ENCODE measurements at places on chromosomes 16 and 17.

DNA sequence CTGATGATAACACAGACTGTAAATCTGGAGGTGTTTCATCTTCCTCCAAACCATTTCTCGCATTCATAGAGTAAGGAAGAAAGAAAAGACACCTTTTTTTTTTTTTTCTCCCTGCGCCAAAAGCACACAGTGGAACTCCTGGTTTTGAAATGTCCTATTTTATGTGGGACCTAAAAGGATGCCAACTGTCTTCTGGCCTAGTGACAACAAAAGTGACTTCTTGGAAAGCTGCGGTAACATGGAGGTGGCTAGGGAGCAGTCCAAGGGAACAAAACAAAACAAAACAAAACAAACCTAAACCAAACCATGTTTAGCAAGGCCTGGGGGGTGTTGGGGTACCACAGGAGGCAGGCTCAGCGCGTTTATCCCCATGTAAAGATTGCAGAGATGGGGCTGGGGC is 174.8 kb downstream of the XYLT1 start:
- no peak for DNase-seq

- DNase-seq: no peak
Observed at GRCh38 chr16:80040814-80041213, 440.3 kb upstream of the MAF start.

DNA sequence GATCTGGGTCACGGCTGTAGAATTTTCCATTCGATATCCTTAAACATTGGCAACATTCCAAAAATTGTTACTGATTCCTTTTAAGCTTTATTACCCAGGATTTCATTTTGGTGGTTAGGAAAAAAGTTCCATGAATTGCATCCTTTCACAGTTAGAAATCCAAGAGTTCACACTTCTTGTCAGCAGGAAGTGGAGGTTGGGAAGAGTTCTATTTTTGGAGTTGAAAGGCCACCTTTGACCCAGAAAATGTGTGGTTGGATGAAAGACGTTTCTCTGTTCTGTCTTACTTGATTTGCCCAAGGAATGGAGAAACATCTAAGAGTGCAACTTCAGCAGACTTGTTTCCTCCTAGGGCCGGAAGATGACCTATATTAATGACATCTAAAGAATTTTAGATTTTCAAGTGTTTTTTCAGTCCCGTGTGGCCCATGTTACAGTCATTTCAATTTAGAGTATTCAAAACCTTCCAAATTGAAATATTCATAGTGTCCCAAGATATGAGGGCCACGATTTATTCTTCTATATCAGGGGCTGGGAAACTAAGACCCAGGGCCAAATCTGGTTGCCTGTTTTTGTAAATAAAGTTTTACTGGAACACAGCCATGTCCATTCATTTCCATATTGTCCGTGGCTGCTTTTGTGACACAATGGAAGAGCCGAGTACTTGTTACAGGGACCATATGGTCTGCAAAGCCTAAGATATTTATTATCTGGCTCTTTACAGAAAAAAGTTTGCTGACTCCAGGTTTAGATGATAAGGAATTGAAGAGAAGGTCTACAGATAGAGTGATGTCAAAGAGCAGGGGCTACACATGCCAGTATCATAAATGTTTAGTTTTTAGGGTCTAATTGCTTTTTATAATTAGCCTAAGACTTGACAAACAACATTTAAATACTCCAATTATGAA is 50.2 kb downstream of the CDK5R1 start:
- DNase-seq: no peak

GRCh38 chr16:89918453-89919347 is at the start of gene MC1R:
MC1R (plus strand) TSS chr16:89918862; CDS start chr16:89919259, 397 bp downstream.
- no peak for DNase-seq

- no peak for DNase-seq
Observed at GRCh38 chr17:70422862-70423261, 253.5 kb downstream of the KCNJ2 start.

- no peak for DNase-seq
Observed at GRCh38 chr16:80369138-80369958, 171.4 kb upstream of the DYNLRB2 start.

GRCh38 chr17:34820922-34821321 is 140.3 kb downstream of the CCT6B start:
- DNase-seq: no peak

DNA sequence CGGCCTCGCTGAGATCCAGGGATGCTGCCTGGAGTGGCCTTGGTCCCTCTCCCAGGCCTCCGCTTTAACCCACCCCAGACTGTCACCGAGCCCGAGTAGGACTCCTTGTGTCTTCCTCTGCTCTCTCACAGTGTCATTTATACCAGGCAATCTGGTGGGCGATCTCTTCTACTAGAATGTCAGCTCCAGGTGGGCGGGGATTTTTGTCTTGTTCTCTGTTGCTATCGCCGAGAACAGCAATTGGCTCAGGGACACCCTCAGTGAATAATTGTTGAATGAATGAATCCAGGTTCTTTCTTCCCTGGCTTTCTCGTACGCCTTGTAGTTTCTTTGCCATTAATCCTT is 591 bp downstream of the DHX38 start:
- DNase-seq: no peak

DNA sequence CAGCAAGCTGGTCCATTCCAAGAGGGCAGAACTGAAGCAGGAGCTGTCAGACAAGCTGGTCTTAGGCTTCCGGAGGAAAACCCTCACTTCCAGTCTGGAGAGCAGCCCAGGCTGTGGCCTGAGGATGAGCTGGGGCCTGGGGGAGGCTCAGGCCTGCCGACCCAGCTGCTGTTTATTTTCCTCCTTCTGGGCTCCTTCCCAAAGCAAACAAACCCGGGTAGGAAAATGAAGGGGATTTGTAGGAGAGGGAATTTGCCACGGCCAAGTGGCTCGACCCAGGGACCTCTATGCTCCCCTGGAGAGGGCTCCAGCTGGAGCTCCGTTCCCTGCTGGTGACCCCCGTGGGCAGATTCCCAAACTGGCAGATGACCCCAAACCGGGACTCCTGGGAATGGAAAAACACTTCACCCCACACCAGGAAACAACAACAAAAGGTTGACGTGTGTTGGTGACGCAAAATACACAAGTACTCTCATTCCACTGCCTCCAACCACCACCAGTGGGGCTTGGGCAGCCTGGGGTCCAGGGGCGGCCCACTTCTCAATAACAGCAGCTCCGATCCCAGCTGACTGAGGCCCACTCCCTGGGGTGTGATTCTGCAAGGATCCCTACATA is 8.8 kb downstream of the JUP start:
- no peak for DNase-seq

GRCh38 chr16:89120921-89121351 is 27.3 kb downstream of the ACSF3 start:
- DNase-seq: no peak

- DNase-seq: peak; percentile 84
Observed at GRCh38 chr17:8073627-8074484, 13.7 kb downstream of the ALOX12B start.

GRCh38 chr17:76383546-76384221 is 725 bp upstream of the SPHK1 start:
- no peak for DNase-seq

DNA sequence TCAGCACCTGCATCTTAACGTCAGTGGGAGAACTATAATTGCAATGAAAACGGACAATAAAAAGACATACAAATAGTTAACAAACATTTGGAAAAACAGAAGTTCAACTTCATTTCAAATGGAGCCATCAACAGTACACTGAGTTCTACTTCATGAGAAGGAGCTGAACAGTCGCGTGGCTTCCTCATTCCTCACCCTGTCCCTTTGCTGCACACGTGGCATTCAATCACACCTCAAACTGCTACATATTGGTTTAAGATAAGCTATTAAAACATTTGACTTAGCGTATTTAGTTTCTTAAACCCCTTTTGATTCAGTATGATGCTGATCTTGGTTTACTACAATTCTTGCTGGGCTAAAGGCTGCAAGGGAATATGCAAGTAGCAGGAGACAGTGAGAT is 76.8 kb downstream of the CDK5R1 start:
- no peak for DNase-seq

DNA sequence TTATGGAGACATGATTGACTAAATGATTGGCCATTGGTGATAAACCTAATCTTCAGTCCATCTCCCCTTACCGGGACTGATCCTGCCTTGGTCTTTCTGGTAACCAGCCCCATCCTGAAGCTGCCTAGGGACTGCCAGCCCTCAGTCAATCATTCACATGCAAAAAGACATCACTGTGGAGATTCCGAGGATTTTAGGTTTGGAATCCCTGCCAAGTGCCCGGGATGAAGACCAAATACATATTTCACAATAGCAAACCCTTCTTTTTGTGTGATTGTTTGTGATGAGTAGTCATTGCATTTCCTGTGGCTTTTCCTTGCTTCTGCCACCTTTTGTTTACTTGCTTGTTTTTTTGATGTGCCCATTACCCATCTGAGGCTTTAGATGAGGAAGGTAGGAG is 44.0 kb downstream of the EPN2 start:
- DNase-seq: no peak

DNA sequence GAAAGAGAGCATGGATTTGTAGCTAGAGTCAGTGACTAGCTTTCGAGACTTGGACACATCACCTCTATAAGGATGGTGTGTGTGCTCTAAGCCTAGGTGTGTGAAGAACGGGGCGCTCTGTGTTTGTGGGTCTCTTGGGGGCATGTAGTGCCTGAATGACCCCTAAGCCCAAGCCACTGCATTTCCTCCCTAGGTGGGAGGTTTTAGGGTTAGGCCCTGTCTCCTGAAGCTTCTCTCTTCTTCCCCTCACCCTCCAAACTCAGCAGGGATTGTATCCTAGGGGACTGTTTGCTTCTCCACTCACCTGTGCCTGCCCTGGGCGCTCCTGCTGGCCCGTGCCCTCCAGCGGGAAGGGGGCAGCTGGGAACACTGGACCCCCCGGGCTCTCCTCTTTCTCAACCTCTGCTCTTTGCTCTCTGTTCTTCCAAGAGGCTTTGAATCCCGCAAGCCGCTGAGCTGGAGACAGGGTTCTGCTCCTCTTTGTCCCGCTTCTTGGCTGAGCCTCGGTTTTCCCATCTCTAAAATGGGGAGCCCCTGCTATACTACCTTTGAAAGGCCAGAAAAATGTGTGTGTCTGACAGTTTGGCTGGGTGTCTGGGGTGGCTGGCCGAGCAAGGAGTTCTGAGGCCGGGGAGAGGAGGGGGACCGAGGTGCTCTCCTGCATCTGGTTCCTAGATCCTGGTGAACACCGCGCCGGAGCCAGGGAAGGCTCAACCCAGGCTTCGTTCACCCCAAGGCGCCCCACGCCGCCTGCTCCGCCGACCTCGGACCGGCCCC is 810 bp downstream of the CYGB start:
- DNase-seq: no peak

DNA sequence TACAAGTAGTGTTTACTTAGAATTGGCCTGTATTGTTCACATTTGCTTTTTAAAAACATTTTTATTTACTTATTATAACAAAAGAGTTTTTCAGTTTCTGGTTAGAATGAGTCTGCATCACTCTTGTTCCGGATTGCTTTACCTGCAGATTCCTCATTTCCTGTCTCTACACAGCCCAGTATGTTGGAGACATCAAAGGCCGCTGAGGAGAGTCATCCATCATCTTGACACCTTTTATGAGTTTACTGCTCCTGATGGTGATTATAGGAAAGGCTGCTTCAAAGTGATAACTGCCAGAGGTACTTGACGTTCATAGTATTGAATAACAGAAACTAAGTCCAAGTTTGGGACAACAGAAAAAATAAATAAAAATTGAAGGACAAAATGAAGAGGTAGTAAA is 490.5 kb upstream of the CA10 start:
- no peak for DNase-seq

- peak; percentile 93 for DNase-seq
Observed at GRCh38 chr17:3723556-3724377, at the start of gene HASPIN. HASPIN (plus strand) TSS chr17:3723903; CDS start chr17:3723936, 33 bp downstream.

GRCh38 chr16:17276010-17276530 is 194.7 kb downstream of the XYLT1 start:
- DNase-seq: no peak

DNA sequence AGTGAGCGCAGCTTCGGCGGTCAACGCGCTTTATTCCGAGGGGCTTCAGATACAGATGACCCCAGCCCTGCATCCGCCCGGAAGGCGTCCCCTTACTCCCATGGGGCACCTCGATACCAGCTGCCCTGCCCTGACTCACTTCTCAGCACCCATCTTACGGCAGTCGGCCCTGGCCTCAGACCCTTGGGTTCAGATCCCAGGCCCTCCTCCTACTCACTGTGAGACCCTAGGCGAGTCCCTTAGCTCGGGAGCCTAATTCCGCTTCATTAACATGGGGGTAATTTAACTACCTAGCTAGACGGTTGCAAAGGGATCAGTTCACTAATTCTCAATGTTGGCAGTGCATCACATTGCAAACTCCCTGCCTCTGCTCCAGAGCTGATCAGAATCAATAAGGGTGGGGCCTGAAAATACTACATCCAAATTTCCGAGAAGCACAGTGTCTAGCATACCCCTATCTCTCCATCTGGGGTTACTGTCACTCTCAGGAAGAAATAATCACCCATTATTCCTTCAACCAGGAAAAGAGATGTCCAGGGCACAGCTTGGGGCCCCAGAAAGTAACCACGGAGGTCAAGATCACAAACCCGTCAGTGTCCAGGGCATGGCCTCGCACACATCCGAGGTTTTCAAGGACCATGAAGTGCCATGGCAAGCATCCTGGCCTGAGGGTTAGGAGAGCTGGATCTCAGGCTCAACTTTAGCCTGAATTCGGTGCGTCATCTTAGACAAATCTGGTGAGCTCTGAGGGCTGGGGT is 415 bp upstream of the FLOT2 start:
- peak; percentile 53 for DNase-seq

DNA sequence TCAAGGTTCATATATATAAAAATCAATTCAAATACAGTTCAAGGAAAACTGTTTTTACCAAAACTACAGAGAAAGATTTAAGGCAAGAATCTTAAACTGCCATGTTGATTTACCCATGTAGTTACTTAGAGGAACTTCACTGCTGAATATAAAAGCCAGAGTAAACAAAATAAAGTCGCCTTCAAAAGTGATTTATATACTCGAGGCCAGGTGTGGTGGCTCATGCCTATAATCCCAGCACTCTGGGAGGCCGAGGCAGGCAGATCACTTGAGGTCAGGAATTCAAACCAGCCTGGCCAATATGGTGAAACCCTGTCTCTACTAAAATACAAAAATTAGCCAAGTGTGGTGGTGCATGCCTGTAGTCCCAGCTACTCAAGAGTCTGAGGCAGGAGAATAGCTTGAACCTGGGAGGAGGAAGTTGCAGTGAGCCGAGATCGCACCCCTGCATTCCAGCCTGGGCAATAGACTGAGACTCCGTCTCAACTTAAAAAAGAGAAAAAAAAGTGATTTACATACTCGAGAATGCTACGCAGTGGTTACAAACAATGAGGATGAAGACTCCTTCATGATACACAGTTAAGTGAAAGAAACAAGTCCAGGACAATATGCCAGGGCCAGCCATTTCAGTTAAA is 54.1 kb upstream of the CNEP1R1 start:
- no peak for DNase-seq

DNA sequence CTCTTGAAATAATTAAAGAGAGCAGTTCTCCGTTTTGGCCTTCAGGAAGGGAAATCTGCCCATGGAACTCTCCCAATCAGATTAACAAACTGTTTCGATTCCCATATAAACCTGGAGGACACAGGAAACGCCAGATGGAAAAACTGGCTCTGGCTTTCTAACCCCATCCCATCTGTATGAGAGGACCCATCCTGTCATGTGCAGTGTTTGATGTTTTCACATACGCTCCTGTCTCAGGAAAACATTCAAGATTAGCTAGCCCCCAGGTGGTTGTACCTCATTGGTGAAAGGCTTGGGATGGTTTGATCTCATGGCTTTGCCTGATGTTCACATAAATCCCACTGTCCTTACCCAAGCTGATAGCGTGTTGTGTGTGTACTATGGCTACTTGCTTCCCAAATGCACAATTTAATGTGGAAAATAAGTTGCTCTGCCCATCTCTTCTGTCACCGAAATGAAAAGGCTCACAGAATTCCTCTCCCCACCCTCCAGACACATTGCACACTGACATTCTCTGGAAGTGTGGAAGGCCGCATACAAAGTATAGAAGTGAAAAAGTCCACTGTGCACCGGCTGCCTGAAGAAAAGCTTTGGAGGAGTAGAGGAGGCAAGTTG is 18.2 kb upstream of the ERN1 start:
- DNase-seq: no peak

Data from activated CD4-positive, alpha-beta memory T cell treated with anti-CD3 and anti-CD28 coated beads, Interleukin-2, amount 10 ng/mL, durations not matched to agents 7 days and 5 days (primary cell).